ENCODE measurements at places on chromosomes 7 and 10.
A peak's percentile ranks its signal among the peaks of the same experiment; 100 is the strongest.

DNA sequence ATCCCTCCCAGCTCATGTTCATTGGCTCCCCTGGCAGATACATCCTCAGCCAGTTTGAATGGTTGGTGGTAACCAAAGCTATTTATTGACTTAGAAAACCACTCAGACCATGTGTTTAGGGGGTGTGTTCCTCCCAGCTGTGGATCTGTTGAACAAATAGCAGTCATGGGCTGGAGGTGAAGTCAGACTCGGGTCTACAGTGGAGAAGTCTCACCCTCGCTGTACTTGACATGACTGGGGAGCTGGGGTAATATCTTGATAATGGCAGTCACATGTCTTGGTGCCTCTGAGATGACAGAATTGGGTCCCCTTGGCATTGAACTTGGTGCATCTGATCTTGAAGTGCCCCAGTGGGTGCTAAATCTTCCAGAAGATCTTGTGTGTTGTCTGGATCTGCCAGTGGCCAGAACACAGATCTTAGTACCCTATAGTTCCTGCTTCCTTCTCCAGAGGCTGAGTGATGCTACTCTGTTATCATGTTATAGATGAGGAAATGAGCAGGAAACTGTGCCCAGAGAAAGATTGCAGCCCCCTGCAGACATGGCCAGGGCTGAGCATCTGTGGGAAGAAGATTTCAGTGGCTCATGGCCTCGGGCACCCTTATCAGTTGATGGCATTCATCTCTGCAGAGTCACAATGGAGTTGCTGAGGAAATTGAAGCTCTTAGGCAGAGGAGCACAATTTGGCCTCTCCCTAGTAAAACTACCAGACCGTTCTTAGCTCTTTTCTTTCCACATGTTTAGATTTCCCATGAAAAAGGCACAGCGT, 50.4 kb downstream of the ADRA2A start:
- DNase-seq = no peak

- DNase-seq = no peak
Measured at GRCh38 chr7:90421651-90422050, 18.4 kb downstream of the CLDN12 start.

DNA sequence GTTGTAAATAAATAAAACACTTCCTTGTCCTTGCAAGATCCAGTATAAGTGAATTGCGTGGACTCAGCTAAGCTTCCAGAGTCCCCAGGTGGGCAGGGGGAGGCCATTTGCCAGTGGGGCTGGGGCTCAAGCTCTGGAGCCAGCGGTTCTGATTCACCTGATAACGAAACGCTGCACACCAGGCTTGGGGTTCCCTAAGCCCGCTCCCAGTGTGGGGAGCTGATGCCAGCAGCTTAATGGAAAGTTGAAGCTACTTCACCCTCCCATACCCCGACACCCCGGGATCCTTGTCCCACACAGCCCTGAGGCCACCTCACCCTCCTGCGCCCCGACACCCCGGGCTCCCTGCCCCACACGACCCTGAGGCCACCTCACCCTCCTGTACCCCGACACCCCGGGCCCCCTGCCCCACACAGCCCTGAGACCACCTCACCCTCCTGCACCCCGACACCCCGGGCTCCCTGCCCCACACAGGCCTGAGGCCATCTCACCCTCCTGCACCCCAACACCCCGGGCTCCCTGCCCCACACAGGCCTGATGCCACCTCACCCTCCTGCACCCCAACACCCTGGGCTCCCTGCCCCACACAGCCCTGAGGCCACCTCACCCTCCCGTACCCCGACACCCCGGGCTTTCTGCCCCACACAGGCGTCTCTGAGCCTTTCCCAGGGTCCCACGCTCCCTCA, 30.8 kb downstream of the FKBP6 start:
- no peak for DNase-seq

- DNase-seq = no peak
Measured at GRCh38 chr10:101287997-101288635, 58.9 kb upstream of the LBX1 start.

DNA sequence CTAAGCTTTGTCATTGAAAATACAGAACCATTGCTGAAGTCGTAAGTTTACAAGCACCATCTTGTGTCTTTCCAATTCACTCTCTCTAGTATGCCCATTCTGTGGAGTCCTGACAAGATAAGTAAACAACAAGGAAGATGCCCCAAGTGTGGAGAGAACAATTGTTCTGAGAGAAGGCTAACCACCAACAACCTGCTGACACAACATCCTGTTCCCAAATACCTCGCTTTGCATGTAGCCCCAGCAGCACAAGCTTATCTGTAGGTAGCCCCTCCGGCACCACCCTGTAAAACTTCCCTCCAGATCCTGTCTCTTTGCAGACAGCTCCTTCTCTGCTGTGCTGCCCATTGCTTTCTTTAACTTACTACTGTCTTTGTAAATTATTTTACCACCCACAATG, 233.3 kb upstream of the AOAH start:
- peak; percentile 20 for DNase-seq

GRCh38 chr10:27635290-27635689, 110.3 kb downstream of the MKX start:
- no peak for DNase-seq

DNA sequence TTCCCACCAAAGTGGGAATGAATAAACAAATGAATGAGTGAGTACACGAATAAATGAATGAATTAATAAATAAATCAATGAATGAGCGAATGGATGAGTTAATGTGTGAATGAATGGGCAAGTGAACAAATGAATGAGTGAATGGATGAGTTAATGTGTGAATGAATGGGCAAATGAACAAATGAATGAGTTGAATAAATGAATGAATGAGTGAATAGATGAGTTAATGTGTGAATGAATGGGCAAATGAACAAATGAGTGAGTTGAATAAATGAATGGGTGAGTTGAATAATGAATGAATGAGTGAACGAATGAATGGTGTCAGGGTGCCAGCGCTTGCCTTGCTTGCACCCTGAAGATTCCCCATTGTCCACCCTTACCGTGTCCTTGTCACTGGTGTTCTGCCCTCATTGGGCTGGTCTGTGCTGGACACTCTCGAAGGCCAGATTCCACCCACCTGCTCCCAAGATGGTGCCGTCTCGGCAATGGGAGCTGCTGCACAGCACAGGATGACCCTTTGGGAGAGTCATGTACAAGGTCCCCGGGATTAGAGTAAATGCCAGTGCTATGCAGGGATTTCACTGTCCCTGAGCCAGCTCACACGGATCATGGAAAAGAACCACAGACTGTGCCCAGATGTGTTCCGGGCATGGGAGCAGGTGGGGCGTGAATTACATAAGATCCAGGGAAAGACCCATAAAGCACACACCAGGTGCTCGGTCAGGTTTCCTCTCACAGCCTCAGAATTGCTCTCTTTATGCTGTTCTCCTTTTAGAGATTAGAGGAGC, 83.2 kb downstream of the CAMK1D start:
- no peak for DNase-seq

GRCh38 chr10:24965051-24965450, 12.6 kb upstream of the PRTFDC1 start:
- DNase-seq = no peak

- DNase-seq = peak; percentile 81
Measured at GRCh38 chr10:117175901-117176534, 21.3 kb upstream of the KCNK18 start.

GRCh38 chr7:111012149-111012548, 78.8 kb upstream of the LRRN3 start:
- no peak for DNase-seq

- DNase-seq = no peak
Measured at GRCh38 chr7:54090652-54091213, 451.4 kb upstream of the VSTM2A start.

DNA sequence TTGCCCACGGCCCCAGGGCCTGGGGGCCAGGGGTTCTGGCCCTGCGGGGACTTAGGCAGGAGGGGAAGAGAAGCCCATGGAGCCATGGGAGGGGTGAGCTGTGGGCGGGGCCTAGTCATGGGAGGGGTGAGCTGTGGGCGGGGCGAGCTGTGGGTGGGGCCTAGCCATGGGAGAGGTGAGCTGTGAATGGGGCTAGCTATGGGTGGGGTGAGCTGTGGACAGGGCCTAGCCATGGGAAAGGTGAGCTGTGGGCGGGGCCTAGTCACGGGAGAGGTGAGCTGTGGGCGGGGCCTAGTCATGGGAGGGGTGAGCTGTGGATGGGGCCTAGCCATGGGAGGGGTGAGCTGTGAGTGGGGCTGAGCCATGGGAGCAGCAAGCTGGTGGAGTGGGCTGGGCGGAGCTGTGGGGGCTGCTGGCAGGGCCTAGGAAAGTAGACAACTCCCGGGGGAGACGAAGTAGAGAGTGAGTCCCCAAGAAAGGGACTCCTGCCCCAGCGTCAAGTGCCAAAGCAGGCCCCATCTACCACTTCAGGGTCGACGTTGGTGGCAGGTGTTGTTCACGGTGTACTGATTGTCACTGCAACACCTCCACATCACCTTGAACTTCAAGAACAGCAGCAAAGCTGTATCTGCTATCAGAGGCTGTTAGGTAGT, 19.2 kb upstream of the TTYH3 start:
- no peak for DNase-seq

DNA sequence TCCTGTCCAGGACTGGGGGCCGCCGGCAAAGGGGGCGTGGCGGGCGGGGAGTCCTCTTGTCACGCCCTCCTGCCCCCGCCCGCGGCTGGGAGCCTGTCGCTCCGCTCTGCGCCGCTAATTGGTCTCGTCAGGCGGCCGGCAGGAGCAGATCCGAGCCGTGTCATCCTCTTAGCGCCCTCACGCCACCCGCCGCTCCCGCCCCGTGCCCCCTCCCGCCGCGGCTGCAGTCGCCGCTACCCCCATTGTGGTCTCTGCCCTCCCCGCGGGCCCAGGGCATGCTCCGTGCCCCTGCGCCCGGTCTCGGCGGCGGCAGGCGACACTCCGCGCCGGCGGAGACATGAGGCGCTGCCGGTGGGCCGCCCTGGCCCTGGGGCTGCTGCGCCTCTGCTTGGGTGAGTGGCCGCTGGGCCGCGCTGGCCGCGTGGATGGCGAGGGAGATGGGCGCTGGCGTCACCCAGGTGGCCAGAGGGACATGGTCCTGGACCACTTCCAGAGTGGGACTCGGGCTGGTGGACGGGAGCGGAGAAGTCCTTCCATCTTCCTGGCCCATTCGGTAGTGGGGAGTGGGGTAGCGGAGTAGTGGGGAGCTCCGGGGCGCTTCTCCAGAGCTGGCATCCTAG, at the start of gene CDHR1:
TSS of gene CDHR1 (plus strand) at position 114 of the 620 bp plus-strand sequence. CDS start at position 338, 224 bp downstream.
- peak; percentile 63 for DNase-seq

- DNase-seq = no peak
Measured at GRCh38 chr10:43355749-43356371, 15.6 kb upstream of the FXYD4 start.

DNA sequence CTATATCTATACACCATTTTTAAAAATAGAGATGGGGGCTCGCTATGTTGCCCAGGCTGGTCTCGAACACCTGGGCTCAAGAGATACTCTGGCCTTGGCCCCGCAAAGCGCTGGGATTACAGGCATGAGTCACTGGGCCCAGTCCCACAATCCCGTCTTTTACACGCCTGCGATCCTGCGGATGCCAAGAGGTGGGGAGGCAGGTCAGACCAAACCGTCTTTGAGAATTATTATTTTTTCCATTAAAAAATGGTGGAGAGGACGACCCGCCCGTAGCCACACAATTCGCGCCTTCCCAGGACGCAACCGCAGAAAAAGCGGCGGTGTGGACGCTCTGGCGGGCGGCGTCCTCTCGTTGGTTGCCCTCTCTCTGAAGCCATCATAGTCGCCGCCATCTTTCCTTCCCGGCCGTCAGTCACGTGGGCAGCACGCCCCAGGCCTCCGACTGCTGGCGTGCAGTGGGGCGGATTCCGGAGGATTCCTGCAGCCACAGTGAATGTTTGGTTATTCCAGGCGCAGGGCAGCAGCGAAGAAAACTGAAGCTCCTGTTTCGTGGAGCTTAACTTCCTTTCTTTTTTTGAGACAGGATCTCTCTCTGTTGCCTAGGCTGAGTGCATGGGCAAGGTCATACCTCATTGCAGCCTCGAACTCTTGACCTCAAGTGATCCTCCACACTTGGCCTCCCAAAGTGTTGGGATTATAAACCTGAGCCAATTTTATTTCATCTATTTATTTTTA, 9.9 kb upstream of the EPHB4 start:
- peak; percentile 83 for DNase-seq

- DNase-seq = no peak
Measured at GRCh38 chr10:107341281-107341680, 176.8 kb upstream of the SORCS1 start.

GRCh38 chr7:94336009-94336408, 58.7 kb upstream of the COL1A2 start:
- DNase-seq = no peak

Data from activated naive CD4-positive, alpha-beta T cell treated with anti-CD3 and anti-CD28 coated beads, Interleukin-2, amount 10 ng/mL, durations not matched to agents 7 days and 5 days (primary cell).